ENCODE measurements at places on chromosomes 7 and 10.

GRCh38 chr7:50664461-50664922, 99.3 kb upstream of the DDC start:
- DNase-seq = peak; percentile 10

GRCh38 chr10:45410807-45411606, 37.0 kb downstream of the ALOX5 start:
- DNase-seq = no peak

DNA sequence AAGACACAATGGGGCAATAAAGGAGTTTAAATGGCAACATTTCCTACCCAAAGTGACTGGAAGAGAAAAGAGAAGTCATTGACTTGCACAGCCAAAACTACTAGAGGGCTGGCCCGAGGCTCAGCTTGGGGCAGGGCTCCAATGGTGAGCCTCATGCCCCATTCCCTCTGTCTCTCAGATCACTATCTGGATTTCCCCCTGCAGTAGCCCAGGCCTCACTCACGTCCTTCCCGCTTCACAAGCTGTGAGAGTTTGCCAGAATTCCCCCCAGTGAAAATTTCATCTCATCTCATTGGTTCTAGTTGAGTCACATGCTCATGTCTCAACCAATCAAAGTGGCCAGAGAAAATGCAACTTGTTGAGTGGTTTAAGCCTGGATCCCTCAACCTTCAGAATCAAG, 181.3 kb downstream of the WDR11 start:
- no peak for DNase-seq

DNA sequence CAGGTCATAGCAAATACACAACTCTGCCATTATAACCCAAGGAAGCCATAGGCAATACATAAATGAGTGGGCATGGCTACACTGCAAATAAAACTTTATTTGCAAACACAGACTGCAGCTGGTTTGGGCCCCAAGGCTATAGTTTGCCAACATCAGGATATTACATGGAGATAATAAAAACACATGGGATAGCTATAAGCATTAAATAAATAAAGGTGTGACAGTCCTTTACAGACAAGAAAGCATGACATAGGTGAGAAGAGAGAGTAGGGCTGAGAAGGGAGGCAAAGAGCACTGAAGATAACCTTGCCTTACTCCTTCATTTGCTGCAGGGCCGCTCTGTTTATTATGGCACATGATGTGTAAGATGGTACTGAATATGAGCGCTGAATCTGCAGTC, 135.1 kb upstream of the GHITM start:
- DNase-seq = no peak

- DNase-seq = no peak
Measured at GRCh38 chr10:75019370-75019769, 92.1 kb upstream of the SAMD8 start.

DNA sequence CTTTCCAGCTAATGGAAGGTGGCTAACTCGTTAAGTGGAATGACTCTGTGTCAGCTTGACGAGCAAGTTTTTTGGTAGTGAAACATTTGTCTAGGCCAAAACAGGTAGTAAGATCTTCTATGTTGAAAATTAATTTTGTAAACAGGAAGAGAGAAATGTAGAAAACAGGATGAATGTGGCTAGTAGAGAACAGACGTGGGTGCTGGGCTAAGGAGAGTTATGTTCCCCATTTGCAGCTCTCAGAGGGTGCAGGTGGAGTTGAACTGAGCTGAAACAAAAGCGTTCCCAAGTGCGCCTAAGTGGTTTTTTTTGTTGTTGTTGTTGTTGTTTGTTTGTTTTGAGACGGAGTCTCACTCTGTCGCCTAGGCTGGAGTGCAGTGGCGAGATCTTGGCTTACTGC, 59.5 kb upstream of the SRPK2 start:
- DNase-seq = no peak

All from suppressor macrophage (primary cell).